ENCODE measurements at places on chromosomes 7 and 10. TPM values are rescaled to one million over a fixed set of nuclear protein-coding genes. Genes with fewer than 3 reads are reported as not detected.

Gene PAPOLB
- not detected for total RNA-seq

DNA sequence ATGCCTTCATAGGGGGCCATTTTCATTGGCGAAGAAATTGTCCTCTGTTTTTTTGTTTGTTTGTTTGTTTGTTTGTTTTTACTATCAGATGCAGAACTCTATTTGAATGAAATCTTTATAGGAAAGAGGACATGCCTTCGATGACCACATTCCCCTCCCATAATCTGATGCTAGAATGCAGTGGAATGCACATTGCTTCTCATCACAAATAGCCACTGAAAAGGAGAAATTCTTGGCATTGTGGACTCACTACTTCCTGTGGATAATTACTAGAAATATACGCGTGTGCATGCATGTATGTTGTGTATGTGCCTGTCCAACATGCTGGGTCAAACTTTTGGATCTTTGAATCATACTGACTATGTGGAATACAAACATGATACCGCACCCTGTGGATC, 70.5 kb upstream of the SFMBT2 start:
- no peaks in the 10 kb centered on the region for H3K36me3 ChIP-seq
- no peak overlapping the region for H3K27ac ChIP-seq
- no peak for DNase-seq
- peaks cover 43% of the 10 kb centered on the region for H3K27me3 ChIP-seq
- H3K4me1 ChIP-seq: no peaks in the 10 kb centered on the region

DNA sequence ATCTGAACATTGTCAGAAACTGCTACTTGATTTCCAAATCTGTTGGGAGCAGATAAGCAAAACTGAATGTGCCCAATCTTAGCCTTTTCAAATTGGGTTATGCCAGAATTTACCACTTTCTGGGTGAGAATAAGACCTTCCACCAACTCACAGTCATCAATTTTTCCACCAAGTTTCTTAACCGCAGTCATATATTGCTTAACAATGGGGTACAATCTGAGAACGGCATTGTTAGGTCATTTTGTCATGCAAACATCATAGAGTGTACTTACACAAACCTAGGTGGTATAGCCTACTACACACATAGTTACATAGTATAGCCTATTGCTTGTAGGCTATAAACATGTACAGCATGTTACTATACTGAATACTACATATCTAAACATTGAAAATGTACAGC, 16.0 kb downstream of the MRPS33 start:
- H3K27me3 ChIP-seq: no peaks in the 10 kb centered on the region
- H3K4me1 ChIP-seq: no peaks in the 10 kb centered on the region
- no peak overlapping the region for H3K27ac ChIP-seq

DNA sequence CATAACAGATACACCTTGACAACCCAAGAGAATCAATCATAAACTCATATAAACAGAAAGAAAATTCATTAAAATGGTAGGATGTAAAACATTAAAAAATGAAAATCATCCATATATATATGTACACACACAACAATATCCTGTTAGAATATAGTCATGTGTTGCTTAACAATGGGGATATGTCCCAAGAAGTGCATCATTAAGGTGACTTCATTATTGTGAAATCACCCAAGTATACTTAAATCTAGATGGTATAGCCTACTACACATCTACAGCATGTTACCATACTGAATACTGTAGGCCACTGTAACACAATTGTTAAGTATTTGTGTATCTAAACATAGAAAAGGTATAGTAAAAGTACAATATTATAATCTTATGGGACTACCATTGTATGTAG, 115.8 kb upstream of the TMEM168 start:
- H3K27ac ChIP-seq: no peak overlapping the region
- no peak for DNase-seq
- no peaks in the 10 kb centered on the region for H3K27me3 ChIP-seq
- no peaks in the 10 kb centered on the region for H3K4me1 ChIP-seq
- no peak overlapping the region for H3K4me3 ChIP-seq

All from PC-9 (cell line).